ENCODE measurements at places on chromosomes 7 and 10. TPM values are rescaled to one million over a fixed set of nuclear protein-coding genes. Genes with fewer than 3 reads are reported as not detected.

DNA sequence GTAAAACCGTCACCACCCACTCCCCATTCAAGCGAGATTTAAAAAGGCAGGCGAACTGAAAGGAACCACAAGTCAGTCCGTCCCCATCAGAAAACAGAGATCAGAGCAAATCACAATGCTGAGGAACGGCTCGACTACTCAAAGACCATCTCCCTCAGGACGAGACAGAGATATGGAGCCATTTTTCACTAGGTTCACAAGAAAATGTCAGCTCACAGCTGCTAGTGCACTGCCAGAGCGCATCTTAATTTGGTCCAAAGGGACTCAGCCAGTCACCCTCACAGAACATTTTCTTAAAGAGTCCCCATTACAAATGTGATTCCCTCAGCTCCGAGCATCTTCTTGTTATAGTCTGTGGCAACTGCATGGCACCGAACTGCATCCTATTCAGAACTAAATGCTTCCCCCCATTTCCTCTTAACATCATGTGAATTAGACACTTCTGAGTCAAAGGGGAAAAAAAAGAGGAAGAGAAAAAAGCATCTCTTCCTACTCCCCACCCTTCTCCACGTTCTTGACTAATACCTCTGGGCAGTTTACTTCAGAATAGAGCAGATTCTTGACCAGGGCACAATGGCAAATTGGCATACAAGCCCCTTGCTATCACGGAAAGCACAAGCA is 683.9 kb downstream of the MAGI2 start:
- DNase-seq: no peak

- DNase-seq: no peak
These were observed 109.4 kb upstream of the ACBD5 start for GRCh38 chr10:27349987-27350386.

- DNase-seq: no peak
These were observed 216.8 kb upstream of the CCDC6 start for GRCh38 chr10:60123172-60123571.

- no peak for DNase-seq
These were observed 397.1 kb upstream of the POT1 start for GRCh38 chr7:125326666-125327255.

- DNase-seq: peak; percentile 50
These were observed 9.3 kb upstream of the CHCHD1 start for GRCh38 chr10:73772281-73773151.

- no peak for DNase-seq
These were observed 88.4 kb downstream of the KIAA1549 start for GRCh38 chr7:138892812-138893211.

DNA sequence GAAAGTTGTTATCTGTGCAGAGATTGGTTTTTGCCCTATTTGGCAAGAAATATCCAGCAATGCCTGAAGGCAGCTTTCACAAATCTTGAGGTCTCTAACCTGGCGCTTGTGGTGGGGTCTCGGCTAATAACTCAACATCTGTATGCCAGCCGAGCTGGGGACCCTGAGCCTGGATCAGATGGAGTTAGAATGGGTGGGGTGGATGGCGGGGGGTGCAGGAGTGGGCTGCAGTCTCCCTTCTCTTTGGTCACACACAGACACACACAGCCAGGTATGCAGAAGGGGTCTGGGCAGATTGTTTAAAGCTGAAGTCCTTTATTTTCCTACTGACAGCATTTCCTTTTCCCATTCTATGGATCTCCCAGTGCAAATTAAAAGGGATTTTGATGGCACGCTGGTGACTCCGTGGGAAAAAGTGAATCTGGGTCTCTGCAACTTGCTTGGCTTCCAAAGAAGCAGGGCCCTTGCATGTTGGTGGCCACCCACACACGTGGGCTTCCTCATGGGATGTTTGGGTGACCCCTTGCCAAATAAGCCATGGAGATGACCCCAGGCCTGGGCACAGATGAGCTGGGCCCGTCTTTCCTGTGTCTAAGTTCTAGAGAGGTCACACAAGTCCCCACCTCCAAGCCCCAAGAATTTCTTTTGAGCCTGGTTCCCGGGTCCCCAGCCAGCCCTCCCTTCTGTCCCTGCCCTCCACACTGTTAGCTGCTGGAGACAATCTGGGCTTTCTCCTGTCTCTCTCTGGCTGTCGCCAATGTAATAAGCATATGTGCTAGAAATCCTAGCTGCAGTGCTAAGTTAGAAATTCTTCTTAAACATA is 39.9 kb upstream of the EMX2 start:
- DNase-seq: no peak

DNA sequence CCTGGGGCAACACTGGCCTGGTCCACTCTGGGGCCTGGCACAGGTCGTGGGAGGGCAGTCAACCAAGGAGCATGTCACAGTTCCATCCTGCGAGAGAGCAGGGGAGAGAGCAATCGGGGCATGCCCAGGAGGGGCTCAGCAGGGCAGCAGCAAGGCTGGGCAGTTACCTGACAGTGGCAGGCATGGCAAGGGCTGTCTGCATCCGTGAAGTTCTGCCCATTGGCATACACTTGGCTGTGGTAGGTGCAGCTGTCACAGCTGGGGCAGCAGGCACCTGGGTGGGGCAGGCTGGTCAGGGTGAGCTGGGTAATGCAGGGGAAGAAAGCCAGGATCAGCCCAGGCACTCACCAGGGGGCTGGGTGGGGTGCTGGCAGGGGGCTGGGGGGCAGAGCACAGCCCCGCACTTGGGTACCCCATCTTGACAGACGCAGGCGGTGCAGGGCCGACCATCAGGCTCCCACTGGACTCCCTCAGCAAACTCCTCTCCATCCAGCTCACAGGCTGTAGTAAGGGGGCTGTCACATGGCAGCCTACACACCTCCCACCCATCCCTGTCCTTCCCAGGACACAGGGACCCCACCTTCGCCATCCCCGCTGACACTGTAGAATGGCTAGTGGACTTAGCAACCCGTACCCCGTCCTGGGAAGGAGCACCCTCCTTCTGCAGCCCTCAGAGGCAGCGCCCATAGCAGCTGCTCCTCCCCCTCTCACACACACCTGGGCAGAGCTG is 17.8 kb downstream of the KCP start:
- no peak for DNase-seq

DNA sequence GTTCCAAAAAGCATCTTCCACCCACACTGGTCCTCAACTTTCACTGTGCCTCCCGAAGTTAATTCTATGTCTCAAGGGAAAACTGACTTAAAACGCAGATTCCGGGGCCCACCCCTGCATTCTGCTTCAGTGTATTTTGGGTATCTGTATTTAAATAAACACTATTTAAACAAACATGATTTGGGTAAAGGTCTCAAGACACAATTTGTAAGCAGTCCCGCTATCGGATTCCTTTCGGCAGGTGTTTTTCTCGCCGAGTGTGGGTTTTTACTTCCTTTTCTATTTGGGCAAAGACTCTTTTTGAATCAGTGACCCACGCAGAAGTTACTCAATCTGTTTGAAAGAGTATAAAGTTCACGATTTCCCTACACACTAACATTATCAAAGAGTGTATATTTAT is 1.2 kb downstream of the PDIA4 start:
- no peak for DNase-seq

- no peak for DNase-seq
These were observed 77.5 kb downstream of the EGFR start for GRCh38 chr7:55096323-55096722.

DNA sequence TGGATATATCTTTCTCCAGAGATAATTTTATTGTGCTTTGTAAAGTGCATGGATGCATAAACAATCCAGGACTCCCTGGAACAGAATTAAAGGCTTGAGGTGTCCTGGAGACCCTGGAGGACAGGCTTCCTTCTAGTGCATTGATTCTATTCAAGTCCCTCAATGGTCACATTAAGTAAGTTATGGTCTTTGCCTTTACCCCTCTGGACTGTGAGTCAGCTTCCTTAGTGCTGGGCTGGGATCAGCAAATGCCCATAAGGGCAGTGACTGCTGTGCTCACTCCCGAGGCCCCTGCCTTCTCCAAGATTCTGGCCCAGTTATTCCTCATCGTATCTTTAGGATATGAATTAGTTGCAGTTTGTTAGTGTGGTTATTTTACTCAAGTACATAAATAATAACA is 178.7 kb upstream of the PRSS58 start:
- no peak for DNase-seq

DNA sequence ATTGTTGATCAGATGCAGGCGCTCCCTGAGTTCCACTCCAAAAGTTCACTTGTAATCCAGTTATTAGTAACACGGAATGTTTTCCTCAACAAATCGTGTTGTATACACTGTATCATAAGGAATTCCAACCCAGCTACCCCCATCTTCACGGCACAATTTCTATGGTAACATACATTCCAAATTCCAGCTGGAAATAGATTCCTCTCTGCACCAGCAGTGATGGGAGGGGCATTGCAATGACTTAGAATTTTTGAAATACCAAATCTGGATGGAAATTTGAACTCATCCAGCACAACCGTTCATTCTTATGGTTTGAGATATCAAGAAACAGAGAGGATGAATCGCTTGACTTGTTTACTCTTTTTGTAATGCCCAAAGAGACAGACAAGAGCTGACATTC is 38.9 kb upstream of the RHEB start:
- no peak for DNase-seq

DNA sequence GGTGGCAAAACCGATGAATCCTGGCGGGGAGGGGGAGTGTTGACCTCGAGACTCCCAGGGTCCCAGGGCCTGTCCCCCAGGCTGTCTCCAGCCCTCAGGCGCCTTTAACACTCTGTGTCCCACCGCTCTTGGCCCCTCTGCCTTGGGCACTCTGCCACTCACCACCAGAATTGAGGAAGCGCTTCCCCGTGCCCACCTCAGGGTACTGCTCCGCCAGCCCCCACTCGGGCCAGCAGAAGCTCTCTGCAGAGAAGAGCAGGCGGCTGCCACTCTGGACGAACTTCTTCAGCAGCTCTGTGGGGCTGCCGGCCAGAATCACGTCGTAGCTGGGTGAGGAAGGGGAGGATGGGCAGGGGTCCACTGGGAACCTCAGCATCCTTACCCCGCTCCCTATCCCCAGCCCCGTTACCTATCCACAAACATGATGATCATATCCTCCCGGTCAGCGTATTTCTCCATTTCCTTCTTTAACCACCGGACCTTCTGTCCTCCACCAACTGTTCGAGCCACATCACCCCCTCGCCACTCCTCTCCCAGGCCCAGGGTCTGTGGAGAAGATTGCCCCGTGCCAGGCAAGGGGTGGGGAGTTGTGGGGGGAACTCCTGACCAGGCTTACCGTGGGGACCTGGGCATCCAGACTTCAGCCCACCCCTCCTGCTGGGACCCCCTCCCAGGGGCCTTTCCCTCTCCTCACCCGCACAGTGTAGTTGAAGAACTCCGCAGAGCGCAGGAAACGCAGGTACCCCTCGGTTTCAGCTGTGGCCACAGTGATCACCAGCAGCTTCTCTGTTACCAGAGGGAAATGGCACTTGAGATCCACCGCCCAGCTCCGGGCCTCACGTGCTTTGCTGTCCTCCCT is 1.2 kb downstream of the PLOD3 start:
- DNase-seq: no peak

The MAGI2 gene
- 54.6 TPM for total RNA-seq

The SMKR1 gene
- not detected for total RNA-seq

The AFAP1L2 gene
- total RNA-seq: 137 TPM

The SMARCD3 gene
- total RNA-seq: 97.2 TPM

The TMEM213 gene
- not detected for total RNA-seq

The LFNG gene
- 8.8 TPM for total RNA-seq

The VSTM2A gene
- 0.84 TPM for total RNA-seq

The OR2A12 gene
- not detected for total RNA-seq

The GDF10 gene
- 25.7 TPM for total RNA-seq

The PCLO gene
- 0.78 TPM for total RNA-seq

Data from tibial nerve (tissue), 4 donors.